Ammon's horn (tissue), 1 donor: ENCODE measurements at places on chromosomes 2 and 18.

GRCh38 chr2:70133491-70134322 lies 46.4 kb downstream of the PCBP1 start:
- no peak for DNase-seq

GRCh38 chr2:152846697-152847470 lies 128.5 kb downstream of the ARL6IP6 start:
- no peak for DNase-seq

GRCh38 chr18:29741461-29741860 lies 1301.1 kb downstream of the DSC3 start:
- DNase-seq, result no peak

- peak; percentile 48 for DNase-seq
These were observed 286.2 kb upstream of the EPAS1 start for GRCh38 chr2:46010925-46011490.

DNA sequence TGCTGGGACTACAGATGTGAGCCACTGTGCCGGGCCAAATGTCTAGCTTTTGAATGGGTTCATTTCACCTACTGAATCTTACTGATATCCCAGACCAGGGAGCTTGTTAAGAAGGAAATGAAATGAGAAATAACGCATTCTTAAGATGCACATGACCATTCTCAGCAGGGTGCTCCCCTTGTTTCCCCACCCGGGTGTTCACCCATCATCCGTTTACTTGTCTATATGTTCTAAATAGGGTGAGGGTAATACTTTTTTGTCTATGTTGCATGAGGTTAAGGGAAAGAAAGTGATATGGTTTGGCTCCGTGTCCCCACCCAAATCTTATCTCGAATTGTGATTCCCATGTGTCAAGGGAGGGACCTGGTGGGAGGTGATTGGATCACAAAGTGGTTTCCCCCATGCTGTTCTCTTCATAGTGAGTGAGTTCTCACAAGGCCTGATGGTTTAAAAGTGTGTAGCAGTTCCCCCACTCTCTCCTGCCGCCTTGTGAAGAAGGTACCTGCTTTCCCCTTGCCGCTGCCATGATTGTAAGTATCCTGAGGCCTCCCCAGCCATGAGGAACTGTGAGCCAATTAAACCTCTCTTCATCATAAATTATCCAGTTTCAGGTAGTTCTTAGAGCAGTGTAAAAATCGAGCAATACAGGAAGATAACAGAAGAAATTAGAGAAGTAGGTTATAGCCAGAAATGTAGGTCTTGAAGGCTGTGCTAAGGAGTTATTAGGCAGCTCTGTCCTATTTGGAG lies 129.1 kb downstream of the DDX1 start:
- DNase-seq, result no peak

DNA sequence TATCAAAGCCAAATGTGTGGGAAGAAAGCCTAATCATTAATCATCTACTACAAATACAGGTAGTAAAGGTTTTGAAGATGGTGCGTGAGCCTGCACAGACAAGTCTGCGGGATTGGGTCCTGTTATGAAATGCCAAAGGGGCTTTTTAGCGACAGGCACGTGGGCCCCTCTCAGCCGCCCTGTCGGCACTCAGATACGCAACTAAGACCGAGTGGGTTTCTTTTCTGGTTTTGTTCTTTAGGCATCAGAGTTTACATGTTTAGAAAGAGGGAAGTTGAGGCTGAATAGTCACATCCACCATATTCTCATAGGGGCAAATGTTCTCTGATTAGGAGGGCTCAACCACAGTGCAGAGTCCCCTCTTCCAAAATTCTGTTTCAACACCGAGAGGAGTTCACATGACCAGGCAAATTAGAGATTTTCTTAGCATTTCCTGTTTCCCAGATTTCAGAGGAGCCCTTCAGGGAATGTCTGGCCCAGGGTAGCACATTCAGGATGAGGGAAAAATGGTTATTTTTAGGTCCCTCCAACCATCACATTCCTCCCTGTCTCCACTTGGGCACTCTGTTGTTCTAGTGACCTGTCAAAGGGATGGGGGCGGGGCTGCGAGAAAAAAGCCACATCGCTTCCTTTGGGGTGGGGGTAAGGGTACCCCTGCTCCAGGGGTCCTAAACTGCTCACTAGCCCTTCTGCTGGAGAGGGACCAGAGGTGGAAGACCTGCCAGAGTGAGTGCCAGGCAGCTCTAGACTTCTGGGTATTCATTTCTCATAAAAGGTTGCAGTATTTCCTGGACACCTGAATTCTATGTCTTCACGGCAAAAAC lies 159.2 kb downstream of the BCL2 start:
- no peak for DNase-seq

DNA sequence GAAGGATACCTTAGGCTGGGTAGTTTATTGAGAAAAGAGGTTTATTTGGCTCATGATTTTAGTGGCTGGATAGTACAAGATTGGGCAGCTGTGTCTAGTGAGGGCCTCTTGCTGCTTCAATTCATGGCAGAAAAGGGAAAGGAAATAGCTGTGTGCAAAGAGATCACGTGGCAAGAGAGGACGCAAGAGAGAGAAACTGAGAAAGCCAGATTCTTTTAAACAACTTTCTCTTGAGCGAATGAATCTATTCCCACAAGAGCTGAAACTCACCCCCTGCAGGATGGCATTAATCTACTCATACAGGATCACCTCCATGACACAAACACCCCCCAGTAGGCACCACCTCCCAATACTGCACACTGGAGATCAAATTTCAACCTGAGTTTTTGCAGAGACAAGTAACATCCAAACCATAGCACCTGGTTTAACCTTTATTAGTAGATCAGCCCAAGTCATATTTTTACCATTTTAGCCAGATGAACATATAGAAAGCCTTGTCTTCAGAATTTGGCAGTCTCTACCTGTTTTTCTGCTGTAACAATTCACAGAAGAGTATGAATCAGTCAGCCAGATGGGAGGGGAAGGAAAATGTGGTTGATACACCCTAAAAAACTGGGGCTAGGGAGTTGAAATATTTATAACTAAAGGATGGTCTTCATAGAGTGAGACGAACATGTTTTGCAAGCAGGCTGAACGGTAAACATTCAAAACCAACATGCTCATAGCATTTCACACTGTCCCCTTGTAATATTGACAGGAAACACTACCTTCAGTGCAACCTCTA lies 73.9 kb upstream of the NCKAP5 start:
- DNase-seq, result no peak

GRCh38 chr2:143934626-143935481 lies 585.1 kb downstream of the ZEB2 start:
- DNase-seq, result no peak

DNA sequence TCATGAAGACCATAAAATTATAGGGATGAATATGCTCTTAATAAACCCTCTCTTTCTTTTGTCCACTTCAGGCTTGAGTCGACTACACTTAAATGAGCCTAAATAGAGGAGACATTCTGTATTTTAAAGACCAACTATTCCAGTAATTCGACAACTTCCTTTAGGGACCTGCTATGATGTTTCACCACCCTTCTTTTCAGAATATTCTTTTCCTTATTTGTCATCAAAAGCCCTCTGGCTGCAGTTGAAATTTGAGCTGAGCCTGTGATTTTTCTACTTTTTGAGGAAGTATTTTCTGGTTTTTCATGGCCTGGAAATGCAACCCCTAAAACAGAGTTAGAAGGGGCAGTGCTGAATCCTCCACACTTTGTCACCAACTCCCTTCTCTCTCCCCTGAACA lies 287.0 kb downstream of the EPHA4 start:
- DNase-seq, result no peak

GRCh38 chr2:106020032-106020431 lies 174.1 kb downstream of the UXS1 start:
- no peak for DNase-seq

DNA sequence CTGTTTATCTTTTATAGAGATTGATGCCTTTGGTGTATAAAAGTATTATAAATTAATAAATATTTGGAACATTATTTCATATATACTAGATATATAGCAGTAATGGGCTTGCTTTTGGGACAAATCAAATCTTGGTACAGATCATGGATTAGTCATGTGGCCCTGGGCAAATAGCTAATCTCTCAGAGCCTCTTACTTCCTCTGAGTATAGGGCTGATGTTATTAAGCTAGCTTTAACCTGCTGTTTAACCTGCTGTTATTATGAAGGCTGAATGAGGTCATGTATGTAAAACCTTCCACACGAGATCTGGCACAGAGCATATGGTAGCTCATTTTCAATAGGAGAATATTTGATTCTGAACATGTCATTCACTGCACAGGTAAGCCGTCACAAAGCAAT lies 5.7 kb downstream of the ITGB6 start:
- no peak for DNase-seq

DNA sequence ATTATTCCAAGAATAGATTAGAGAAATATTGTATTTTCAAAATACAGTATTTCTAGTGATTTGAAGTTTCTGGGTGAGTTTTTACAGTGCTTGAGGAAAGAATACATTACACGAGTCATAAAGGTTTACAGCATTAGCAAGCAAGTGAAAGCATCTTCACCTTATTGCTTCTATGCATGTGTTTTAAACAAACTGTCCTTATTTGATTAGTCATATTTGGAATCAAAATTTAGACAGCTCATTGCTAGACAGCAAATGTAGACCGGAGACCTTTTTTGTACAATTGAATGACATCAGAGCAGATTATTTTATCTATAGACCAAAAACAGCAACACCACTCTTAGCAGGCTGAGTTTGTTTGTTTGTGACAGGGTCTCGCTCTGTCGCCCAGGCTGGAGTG lies 69.2 kb downstream of the FAM161A start:
- DNase-seq, result no peak

DNA sequence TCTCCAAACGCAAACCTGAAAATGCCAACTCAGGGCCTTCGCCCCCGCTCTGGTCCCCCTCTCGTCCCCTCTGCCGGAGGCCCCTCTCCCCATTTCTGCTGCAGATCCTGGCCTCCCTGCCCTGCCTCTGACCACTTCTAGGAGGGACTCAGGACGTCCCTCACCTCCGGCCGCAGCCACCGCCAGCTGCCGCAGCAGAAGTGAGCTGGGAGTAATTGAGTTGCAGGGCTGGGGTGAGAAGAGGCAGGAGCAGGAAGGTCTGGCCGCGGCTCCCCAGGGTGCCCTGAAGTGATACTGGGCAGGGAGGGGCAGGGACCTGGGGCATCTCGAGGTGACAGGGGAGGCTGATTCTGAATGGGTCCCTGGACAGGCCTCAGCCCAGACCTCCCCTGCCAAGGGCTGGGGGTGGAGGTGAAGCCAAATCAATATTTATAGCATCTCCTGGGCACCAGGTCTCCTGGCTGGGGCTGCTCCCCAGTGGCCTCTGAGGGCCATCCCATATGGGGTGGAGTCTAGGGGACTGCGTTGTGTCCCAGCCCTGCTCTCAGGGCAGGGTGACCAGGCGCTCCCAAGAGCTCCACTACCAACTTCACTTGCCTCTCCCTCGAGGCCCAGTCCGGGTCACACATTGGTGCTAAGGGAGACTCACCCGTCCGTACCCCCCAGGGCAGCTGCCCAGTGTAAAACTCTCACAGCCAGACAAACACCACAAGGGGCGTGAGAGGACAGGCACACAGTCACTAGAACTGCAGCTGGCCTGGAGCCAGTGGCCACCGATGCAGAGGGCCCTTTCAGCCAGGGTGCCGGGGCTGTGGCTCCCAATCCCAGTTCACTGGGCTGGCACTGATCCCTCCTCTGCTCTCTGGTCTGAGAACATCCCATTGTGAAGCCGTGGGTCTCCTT lies 33.0 kb downstream of the KCNIP3 start:
- DNase-seq, result peak; percentile 76

- DNase-seq, result no peak
These were observed 626.7 kb downstream of the GALR1 start for GRCh38 chr18:77876319-77876865.

DNA sequence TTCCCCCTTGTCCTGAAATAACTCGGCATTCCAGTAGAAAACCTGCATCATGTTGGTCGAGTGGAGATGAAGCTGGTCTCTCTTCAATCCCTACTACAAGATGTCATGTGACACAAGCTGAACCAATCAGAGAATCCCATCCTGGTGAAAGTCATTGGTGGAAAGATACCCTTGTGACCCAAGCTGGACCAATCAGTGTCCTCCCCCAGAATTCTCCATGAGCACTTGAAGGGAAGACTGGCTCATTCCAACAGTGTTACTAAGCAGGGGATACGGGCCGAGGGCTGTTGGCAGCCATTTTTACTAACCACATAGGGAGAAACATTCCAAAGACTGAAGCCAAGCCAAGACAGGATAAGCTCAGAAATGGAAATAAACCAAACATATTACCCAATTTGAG lies 298.3 kb downstream of the ICOS start:
- no peak for DNase-seq

DNA sequence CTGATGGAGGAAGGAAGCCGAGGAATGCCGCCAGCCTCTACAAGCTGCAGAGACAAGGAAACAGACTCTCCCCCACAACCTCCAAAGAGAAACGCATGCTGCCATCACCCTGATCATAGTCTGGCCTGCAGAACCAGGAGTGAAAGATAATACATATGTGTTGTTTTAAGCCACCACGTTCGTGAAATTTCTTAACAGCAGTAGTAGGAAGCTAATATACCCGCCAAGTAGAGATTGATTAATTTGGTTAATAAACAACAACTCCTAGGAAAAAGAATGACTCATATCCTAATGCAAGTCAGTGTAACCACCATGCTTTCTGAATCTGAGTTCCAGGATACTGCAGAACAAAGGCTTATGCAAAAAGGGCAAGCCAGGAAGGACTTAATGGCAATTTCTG lies 36.6 kb downstream of the LONRF2 start:
- no peak for DNase-seq
